ENCODE measurements at places on chromosomes 7 and 10.

GRCh38 chr10:11026773-11027172 lies 9.1 kb downstream of the CELF2 start:
- DNase-seq = peak; percentile 95

DNA sequence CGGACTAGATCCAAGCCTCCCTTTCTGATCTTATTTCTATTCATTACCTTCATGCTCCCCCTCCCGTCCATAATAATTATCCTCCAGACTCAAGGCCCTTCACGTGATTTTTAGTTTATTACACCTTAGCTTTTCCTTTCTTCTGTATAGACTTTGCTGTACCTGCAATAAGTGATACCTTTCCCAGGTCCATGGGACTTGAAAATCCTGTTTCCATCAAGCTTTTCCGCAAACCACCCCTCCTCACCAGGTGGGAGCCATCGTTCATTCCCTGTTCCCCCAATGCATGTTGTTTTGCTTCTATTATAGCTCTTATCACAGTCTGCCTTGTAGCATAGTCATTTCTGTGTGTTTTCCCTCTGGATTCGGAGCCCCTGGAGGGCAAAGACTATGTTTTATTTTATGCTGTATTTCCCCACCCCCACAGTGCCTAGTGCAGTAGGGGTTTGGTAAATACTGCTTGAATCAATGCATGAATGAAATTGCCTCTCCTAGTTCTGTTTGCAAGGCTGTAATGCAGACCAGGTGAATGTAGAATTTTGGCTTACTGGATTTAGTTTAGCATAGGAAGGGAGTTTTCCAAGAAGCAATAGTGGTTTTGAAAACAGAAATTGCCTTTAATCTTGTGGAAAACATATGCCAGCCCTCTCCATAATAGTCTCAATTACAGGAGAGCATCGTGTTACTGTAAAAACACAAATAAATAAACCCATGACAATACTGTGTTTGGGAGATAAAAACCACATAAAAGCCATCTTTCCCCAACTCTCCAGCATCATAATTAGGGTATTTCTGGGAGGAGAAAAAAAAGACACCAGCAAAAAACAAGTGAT lies 213.4 kb downstream of the AUTS2 start:
- DNase-seq = no peak

DNA sequence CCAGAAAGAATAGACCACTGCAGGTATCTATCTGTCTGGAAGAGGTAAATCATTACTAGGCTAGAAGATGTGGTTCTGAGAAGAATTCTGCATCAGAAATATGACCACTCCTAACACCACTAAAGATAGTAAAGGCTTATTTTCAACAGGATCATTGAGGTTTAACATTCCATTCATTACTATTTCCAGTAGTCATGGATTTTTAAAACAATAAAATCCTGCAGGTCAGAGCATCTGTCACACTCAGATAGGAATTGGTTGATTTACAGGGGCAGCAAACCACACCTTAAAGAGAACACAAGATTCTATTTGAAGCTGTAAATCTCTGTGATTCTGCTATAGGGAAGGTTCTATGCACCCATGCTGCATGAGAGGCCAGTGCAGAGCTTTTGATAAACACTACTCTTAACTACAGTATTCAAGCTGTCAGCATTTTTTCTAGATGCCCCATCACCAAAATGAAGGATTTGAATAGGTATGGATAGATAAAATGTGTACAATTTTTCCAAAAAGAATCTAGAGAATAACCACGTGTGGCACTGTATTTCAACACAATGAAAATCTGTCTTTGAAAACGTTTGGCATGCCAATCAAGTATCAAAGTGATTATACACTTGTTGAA lies 14.6 kb downstream of the LRRC17 start:
- peak; percentile 54 for DNase-seq

DNA sequence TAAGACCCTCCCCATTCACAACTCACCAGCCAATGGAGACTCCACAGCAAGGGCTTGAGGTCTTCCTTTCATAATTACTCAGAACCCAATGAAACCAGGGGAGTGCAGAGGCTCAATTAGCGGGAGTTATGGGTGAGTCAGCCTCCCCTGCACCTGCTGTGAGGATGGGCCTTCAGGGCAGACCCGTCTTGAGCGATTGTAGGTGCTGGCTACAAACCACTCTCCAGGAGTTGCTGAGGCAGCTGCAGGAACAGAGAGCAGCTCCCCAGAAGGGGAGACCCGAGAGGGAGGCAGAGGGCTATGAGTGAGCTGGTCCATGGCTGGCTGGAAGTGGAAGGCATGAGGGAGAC lies 58.5 kb upstream of the SORCS3 start:
- peak; percentile 5 for DNase-seq

DNA sequence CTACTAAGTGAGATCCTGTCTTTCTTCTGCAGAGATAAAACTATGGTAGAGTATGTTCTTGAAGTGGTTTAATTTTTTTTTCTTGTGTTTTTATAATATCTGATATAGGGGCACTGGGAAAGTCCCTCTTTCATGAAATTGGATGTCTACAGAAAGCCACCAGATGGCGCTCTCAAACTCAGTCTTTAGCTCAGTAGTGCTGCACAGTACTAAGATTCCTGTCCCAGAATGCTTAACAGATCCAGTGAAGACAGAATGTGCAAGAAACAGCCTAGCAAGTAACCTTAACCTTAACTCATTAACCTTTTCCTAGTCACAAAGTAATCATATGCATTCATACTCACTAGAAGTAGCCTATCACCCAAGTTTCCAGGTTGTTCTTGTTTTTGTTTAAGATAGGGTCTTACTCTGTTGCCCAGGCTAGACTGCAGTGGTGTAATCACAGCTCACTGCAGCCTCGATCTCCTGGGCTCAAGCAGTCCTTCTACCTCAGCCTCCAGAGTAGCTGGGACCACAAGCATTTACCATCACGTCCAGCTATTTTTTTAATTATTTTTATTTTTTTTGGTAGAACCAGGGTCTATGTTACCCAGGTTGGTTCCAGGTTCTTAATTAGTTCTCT lies 56.7 kb downstream of the IDE start:
- DNase-seq = peak; percentile 72

DNA sequence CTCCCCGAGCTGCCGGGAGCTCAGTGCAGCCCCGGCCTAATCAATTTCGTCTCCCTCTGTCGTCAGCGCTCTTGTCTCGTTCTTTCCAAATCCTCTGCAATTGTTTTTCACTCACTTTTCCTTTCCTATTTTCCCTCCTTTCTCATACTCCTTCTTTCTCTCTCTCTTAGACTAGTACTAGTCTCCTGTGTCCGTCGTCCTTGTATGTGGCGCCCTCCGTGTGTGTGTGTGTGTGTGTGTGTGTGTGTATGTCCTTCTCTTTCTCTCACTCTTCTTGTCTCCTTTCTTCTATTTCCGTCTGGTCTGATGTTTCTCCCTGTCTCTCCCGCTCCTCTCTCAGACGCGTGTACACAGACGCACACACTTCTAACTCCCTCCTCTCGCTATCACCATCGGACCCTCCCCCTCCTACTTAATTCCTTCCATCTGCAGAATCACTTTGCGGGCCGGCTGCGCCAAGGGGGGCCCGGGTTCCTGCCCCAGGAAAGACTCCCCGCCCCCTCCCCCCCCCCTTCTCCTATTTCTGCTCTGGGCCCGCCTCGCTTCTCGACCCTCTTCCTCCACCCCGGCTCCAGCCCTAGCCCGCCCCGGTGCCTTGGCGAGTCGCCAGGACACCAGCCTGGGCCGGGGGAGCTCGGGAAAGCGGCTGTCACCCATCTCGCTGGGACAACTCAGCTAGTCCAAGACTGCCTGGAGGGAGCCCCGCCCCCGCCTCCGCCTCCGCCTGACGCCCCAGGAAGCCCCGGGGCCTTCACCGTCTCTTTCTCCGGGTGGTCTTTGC lies 743 bp upstream of the ZCCHC24 start:
- DNase-seq = no peak

- no peak for DNase-seq
These were observed 38.7 kb downstream of the FAM241B start for GRCh38 chr10:69668721-69669120.

DNA sequence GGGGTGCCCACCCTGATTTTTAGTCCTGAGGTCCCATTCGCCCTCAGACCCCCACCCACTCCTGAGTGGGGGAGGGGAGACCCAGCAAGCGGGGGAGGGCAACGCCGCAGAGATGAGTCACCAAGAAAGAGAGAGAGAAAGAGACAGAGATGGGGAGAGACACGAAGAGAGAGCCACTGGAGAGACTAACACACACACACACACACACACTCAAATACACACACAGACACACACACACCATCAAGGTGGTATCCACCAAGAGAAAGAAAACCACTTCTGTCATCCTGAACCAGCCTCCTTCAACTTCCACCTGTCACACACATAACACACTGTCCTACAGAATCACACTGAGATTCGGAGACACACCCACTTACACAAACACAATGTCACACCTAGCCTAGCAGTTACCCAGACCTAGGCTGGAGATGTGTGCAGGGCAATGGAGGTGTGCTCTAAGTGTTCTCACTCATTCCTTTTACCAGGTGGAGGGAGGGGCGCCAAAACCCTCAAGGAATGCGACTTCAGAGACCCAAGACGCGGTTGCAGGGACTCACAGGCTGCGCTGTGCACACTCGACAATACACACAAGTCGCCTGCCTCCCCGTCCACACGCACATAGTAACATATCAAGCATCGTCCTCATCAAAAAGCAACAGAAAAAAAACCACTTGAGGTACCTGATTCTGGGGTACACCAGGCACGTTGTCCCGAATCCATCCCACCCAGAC lies 3.9 kb upstream of the VGF start:
- no peak for DNase-seq

GRCh38 chr7:33946094-33946699 lies 40.9 kb downstream of the BMPER start:
- no peak for DNase-seq

DNA sequence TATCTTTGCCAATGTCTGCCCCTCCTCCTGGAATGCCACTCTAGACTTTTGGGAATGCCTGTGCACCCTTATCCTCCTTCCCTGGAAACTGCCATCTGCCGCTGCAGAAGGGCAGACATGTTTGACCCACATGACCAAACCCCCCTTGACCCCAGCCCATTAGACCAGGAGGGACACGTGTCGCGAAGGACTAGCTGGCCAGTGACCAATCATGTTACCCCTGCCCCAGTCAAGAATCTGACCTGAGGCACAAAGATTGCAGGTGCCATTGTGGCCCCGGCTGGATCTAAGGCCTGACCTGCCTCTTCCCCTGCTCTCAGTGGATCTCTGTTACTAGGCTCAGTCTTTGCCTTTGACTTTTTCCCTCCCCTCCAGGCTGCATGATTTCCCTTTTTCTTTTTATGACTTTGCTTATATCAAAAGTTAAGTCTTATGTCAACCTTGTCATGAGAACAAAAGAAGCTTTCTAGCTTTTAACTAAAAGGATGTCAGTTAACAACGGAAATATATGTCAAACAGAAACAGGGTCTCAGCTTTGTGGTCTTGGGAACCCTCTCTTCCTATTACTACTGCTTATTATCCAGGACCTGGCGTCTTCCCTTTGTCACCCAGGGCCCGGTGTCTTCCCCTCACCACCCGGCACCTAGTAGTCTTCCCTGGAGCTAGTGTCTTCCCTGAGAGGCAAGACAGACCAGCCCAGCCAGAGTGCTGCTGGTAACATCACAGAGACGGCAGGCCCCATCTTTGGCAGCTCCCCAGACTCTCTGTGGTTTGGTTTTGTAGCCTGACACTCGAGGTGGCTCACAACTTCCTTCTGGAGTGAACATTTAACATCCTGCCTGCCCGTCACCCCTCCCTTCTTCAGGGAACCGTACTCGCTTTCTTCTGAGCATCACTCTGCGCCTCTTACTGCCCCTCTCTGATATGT lies 24.4 kb upstream of the PPIF start:
- peak; percentile 91 for DNase-seq

DNA sequence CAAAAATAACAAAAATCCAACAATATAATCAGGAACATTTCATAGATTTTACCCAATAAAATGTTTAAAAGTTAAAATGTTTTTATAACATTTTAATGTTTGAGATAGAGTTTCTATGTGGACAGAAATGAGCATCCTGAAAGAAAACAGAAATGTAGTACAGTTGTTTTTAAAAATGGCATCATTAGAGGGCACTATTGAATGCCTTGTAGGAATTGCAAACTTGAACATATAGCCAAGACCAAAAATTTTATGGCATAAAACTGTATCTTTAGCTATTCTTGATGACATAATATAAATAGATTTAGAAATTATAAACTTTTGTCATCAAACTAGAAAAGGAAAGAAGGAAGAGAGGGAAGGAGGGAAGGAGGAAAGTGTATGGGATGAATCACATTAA lies 1372.7 kb downstream of the GATA3 start:
- DNase-seq = no peak

GRCh38 chr10:373015-373414 lies 237.8 kb downstream of the ZMYND11 start:
- no peak for DNase-seq

DNA sequence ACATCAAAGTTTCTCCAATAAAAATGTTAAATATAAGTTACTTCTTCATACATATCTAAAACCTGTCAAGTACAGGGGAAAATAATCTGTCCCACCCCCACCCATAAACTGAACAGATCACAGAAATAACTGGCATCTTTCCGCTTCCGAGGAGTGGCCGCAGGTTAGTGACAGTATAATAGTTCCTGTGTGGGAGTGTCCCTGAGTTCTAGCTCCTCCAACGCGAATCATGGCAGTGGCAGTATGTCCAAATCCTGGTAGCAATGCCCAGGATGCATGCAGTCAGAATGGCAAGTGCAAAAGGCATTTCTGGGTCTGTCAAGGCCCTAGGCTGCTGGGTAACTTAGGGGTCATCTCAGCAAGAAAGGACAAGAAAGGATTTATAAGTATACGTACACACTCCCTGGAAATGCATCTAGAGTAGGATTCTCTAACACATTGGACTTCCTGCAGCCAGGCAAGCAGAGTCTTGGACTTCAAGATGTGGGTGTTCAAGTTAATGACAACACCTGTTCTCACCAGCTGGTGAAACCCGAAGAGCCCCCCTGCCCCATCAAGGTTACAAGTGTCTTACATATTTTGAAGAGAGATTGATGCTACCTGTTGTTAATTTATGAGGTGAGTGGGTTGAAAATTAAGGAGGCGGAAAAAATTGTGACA lies 94.4 kb upstream of the COL1A2 start:
- DNase-seq = peak; percentile 56

- no peak for DNase-seq
These were observed 107.0 kb upstream of the PRSS1 start for GRCh38 chr7:142642316-142642715.

DNA sequence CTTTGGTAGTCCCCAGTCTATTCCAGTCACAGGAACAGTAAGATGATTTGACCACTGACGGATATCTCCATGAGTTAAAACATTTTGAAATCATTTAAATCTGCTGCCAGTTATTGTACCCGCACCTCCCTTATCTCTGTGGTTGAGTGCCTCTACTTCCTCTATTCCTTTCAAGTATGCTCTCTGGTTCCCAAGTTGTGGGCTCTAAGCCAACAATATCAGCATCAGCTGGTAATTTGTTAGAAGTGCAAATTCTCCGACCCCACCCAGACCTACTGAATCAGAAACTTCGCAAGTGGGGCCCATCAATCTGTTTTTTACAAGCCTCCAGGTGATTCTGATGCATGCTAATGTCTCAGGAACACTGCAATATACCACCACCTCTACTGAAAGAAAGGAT lies 235.5 kb downstream of the CCSER2 start:
- no peak for DNase-seq

GRCh38 chr10:32161586-32161985 lies 105.4 kb upstream of the KIF5B start:
- no peak for DNase-seq

GRCh38 chr10:71854031-71854430 lies 3.0 kb upstream of the PSAP start:
- no peak for DNase-seq

- no peak for DNase-seq
These were observed 276.7 kb downstream of the PARD3 start for GRCh38 chr10:34538281-34538829.

GRCh38 chr10:20215547-20216152 lies 399.4 kb downstream of the PLXDC2 start:
- DNase-seq = no peak
